ENCODE measurements at places on chromosomes 5 and 9.

DNA sequence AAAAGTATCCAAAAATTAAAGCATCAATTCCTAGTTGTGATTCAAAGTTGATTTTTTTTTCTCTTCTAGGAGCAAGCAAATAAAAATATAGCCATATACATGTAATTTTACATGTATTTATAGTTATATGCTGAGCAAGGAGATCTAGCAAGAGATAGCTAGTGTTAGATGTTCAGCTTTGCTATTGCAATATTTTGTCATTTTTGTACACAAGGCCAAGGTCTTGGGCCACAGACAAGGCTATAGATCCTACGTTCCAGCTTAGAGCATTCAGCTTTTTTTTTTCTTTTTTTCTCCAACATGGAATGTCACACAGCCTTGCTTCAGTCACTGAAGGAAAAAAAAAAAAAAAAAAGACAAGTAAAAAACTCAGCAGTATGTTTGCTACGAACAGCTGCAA is 36.8 kb downstream of the HMGCR start:
- no peak for DNase-seq

- DNase-seq: no peak
Measured at GRCh38 chr5:65483546-65484346, 2.0 kb upstream of the ADAMTS6 start.

GRCh38 chr5:73487815-73488214 is 10.4 kb upstream of the BTF3 start:
- no peak for DNase-seq

DNA sequence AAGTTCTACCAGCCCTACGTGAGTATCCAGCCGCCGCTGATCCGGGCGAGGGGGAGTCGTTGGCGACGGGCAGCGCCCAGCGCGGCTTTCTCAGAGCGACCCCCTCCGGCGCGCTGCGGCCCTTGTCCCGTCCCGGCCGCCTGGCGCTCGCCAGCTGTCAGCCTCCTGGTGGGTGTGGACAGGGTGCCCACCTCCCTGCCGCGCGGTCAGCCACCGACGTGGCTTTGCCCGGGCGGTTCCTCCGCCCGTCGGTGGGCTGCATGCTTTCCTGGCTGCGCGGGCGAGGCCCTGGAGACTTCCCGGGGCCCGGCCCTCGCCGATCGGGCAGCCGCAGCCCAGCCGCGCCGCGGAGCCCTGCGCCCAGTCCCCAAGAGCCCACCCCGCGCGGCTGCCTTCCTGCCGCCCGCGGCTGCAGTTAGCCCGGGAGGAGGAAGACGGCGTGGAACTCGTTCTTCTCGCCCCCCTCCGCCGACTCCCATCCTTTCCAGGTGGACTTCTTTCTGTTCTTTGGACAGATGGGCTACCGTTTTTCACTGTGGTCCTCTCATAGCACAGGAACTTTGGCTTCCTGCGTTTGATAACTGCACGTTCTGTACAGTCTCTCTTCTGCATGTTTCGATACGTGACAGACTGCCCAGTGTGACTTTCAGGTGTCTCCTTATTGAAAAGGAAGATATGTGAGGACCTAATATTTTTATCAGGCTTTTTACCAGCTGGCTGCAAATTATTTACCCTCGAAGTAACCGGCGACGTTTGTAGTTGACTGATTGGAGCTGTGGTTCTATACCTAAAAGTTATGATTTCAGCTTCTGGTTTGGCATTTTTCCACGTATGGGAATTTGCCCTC is 577 bp downstream of the AP3S1 start:
- DNase-seq: no peak

DNA sequence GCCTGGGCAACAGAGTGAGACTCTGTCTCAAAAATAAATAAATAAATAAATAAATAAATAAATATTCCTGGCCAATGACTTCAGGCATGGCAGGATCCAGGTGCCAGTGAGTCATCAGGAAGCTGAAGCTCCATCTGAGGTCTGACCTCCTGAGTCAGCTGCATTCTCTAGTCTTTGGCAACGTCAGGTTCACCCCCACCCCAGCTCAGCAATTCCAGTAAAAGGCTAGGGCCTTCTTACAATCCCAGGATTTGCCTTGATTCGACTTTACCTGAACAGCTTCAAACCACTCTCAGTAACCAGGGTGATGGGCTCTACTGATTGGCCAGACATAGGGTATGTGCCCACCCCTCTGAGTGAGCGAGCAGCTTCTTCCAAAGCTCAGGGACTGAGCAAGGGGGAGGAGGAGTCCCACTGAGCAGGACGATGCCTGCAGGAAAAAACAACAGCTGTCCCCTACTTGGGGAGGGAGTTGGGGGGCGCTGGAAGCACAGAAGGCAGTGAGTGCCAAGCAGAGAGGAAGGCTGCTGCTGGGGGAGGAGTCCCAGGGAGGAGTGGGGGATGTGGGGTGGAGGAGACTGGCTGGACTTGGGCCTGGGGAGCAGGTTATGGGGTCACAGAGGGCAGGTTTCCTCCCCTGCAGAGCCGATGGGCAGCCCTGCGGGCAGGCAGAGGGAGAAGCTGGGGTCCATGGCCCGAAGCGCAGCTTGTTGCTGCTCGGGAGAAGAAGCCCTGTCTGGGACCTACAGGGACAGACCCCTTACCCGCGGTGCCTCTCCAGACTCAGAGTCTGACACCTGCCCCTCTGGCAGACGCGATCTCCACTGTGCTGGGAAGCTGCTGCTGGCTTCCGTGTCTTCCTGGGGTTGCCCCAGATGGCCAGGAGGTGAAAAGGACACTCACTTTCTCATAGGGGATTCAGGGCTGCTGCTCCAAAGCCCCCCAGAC is 25.9 kb upstream of the UNC5A start:
- no peak for DNase-seq

- no peak for DNase-seq
Measured at GRCh38 chr5:174777111-174777510, 52.7 kb downstream of the MSX2 start.

DNA sequence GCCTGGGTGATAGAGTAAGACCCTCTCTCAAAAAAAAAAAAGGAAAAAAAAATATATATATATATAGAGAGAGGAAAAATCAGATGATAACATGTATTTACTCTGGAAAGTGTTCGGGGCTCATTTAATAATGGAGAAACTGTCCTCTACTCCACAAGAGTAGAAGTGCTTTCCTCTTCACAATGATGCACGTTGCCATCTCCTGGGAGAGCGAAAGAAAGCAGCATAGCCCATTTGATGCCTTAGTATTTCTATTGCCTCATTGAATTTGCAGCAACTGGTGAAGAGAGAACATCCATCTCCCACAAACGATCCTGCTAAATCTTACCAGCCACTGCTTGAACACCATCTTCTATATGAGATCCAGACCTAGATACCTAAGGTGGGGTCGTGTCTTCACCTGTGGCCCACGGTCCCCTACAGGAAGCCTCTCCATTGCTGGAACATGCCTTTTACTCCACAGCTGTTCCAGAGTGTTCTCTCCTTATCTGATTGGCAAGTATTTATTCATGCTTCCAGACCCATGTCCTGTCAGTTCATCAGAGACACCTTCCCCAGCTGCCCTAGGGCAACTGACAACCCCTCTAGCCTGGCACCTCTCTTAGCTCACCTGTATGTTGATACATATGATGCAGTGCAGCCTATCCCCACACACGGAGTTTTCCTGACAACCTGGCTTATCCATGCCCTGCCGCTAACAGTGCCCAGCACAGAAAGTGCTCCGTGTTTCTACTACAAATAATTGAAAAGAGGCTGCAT is 115.3 kb downstream of the MARCHF11 start:
- DNase-seq: no peak

DNA sequence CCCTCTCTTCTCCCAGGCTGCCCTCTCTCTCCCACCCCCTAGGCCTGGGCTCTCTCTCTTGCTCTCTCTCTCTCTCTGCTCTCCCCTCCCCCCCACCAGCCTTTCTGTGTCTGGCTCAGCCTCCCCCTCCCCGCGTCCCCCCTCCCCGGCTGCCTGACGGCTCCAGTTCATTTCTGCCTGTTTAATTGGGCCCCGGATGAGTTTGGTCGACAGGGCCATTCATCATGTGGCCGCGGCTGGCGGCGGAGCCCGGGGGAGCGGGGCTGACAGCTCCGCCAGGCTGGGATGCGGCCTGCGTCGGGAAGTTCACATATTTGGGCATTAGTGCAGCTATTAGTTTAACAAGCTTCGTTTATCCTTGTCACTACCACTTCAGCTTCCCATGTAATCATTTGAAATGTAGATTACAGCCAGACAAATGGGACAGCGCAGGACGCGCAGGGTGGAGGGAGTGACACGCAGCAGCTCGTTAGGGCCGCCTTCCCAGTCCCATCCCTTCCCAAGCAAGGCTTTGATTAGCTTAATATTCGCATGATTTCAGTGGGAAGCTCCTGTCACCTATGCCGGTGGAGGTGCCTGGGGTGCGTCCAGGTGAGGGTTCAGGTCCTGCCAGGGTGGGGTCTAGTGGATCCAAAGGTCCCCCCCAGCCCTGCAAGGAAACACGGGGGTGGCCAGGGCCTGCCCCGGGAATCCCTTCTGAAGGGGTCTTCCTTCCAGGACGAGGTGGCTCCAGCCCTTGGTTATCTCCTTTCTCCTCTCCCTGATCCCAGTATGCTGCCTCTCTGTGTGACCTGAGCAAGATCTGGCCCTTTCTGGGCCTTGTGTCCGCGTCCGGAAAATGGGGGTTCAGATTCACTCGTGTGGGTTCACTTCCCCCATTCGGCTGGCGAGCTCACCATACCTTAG is 214.8 kb downstream of the PAX5 start:
- no peak for DNase-seq

- DNase-seq: no peak
Measured at GRCh38 chr5:126446498-126447224, 23.5 kb downstream of the GRAMD2B start.

DNA sequence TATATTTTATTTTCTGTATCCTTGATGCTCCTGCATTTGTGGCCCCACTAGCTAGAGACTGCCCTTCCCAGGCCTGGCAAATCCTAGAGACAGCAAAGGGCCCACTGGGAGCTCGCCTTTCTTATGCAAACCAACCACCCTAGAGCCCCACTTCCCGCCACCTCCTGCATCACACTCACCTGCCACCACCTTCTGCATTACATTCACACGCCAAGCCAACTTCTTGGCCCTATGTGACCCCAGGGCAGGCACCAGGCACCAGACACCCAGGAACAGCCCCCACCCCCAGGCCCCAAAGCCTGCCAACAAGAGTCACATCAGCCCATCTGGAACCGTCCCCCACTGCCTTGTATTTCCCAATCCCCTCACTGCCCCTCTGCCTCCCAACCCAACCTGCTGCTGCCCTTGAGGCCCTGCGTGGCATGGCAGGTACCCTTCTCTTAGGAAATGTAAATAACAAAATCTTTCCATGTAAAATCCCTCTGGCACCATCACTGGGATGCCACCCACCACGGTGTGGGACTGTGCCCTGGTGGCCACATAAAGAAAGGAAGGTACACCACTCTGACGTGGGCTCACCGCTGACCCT is 22.0 kb downstream of the ROR2 start:
- DNase-seq: no peak

DNA sequence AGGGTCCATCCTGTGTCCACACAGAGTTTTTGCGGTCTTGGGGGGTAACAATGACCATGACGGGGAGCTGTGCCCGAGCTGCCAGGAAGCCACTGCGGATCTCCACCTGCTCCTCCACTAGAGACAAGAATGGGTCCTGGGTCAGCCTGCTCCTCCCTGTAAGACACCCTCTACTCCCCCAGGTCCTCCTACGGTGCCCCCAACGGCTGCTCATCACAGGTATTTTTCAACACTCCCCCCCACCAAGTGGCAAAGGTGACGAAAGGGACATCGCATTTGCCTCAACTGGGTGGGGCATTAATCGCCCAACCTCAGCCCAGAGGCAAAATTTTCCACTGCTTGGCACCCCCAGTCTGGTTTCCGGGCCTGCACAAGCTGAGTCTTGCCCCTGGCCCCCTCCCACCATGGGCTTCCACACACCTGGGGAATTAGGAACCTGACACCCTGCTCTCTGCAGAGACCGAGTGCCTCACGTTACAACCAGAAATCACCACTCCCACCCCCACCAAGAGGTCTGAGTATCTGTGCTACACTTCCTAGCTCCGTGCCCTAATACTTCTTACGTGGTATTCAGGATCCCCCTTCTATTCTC is 9.6 kb downstream of the NOL6 start:
- DNase-seq: no peak

DNA sequence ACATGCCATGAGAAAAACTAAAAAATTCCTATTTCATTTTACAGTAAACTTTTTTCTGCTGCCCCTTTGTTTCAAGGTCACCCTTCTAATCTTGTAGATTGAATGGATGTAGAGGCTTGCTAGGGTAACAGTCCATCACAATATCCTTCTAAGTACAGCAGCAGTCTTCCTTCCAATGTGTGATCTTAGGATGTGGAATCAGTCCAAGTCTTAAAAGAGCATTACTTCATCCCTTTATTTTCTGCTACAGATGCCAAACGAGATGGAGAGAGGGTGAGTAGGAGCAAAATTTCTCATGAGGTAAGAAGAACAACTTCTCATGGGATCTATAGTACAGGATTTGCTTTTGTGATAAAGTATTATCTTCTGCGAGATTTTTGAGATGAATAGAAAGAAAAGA is 704 bp upstream of the IL33 start:
- no peak for DNase-seq

GRCh38 chr9:1876891-1877496 is 138.2 kb upstream of the SMARCA2 start:
- DNase-seq: no peak

GRCh38 chr5:5588887-5589826 is 166.7 kb downstream of the ICE1 start:
- DNase-seq: no peak
